ENCODE measurements at places on chromosomes 12 and 14.
A peak's percentile ranks its signal among the peaks of the same experiment; 100 is the strongest.

DNA sequence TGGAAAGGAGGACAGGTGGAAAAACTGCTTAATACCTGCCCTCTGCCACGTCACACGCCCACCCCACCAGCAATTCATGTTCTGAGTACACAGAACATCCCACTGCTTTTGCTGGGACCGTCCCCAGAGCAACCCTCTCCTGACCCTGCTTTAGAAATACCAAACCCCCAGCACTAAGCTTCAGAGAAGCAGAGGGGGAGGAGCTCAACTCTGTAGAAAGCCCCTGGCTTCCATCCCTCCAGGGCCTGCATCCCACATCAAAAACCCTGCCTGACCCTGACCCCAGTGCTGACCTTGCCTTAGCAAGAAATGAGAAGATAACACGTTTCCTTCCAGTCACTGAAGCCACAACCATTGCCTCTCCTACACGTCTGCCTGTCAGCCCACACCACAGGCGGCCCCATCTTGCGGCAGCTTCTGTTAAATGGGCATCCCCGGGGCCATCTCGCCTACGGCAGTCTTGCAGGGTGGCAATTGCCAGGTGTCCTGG lies 19.7 kb downstream of the VDR start:
- no peak for DNase-seq

DNA sequence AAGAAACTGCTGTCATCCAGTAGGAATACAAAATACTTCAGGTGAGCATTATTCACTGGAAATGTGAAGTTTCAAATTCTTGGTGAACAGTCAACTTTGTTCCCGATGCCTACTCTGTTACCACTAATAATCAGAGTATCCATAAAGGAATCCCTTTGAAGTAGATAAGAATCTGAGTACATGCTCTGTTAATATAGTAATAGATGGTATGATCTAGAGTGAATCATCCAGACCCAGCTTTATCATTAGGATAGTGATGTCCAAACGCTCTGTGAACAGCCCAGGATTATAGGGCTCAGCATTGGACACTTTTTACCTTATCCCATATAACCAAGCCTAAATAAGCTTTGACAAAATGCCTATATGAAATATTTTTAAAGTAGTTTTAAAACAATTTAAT lies 33.3 kb downstream of the PPP2R3C start:
- no peak for DNase-seq

DNA sequence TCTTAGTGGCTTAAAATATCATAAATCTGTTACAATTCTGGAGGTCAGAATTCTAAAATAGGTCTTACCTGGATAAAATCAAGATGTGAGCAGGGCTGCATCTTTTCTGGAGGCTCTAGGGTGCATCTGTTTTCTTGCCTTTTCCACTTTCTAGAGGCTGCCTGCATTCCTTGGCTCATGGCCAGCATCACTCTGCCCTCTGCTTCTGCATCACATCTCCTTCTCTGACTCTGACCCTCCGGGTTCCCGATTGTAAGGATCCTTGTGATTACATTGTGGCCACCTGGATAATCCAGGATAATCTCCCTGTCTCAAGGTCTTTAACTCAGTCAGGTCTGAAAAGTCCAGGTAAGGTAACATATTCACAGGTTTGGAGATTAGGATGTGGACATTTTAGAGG lies 11.0 kb upstream of the BMP4 start:
- no peak for DNase-seq

DNA sequence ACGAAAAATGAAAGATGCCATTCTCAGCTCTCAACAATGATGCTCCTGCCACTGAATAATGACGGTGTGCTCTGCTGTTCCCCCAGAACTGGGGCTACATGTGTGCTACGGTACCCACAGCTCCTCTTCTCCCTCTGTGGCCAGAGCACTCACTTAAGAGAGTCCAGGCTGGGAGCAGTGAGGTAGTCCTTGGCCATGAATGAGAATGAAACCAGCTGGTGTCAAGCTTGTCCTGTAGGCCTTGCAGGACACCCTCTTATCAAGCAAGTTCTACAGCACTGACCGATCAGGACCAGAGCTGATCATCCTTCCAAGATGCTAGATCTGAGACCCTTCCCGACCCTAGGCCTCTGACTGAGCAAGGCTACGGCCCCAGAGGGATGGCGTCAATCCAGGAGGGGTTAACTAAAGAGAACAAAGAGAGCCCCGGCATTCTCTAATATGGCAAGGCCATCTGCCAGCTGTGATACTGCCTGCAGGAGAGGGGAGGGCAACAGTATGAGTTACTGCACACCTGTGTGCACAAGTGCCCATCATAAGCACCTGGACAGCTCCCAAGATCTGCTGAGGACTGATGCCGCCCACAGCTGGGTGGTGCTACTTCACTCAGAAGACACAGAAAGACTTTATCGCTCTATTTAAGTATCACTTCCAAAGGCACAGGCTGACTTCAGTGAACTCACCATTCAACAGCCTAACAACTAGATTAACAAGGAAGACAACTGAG lies 30.5 kb downstream of the APPL2 start:
- DNase-seq = no peak

- no peak for DNase-seq
These were observed 67.7 kb upstream of the HIF1A start for GRCh38 chr14:61627612-61628011.

DNA sequence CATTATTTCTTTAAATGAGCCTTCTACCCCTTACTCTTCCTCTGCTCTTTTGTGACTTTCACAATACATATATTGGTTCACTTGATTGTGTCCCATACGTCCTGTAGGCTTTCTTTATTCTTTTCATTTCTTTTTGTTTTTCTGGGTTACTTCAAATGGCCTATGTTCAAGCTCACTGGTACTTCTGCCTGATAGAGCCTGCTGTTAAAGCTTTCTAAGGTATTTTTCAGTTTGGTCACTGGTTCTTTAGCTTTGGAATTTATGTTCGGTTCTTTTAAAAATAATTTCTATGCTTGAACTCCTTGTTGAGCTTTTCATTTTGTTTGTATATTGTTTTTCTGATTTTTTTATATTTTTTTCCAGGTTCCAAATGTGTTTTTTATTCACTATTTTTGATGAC lies 81.9 kb downstream of the E2F7 start:
- DNase-seq = no peak

DNA sequence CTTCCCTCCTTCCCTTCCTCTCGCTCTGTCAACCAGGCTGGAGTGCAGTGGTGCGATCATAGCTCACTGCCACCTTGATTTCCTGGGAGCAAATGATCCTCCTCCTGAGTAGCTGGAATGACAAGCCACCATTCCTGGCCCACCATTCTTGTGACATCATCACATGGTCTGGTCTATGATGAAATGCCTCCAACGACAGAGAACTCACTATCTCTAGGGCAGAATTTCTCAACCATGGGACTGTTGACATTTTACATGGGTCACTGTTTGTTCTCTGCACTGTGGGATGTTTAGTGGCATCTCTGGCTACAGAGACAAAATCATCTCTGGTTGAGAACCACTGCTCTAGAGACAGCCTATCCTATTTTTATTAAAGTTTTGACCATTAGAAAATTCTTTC lies 9.7 kb downstream of the VRK1 start:
- DNase-seq = peak; percentile 50

DNA sequence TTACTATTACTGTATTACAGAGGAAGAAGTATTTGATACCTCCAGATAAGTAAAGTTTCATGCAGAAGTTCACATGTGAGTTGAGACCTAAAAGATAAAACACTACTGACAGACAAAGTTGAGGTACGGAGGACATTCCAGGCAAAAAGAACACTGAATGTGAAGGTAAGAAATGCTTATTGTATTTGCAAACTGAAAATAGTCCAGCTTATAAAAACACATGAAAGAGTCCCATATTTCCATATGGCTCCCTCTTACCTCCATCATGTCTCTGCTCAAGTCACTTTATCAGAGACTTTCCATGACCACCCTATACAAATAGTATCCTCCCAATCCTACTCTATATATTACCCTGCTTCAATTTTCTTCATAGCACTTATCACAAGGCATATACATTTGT lies 35.8 kb downstream of the SENP1 start:
- DNase-seq = no peak

DNA sequence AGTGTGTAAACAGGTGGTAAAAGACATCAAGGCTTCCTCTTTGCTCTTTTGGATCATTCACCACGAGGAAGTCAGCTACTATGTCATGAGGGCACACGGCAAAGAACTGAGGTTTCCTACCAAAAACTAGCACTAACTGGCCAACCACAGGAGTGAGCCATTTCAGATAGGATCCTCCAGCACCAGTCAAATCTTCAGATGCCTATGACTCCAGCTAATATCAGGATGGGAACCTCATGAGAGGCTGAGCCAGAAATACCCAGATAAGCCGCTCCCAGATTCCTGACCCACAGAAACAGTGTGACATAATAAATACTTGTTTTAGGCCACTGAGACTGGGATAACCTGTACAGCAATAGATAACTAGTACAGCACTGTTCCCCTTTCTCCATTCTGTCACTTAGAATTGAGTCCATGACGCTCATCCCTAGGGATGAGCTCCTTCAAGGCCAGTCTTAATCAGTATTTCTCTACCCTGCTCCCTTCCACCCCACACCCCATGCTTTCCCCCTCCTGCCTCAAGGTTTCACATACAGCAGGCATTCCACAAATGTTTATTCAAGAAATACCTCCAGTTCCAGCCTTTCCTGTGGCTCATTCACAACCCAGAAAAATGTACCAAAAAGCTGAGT lies 68.4 kb downstream of the PPM1H start:
- DNase-seq = peak; percentile 69

DNA sequence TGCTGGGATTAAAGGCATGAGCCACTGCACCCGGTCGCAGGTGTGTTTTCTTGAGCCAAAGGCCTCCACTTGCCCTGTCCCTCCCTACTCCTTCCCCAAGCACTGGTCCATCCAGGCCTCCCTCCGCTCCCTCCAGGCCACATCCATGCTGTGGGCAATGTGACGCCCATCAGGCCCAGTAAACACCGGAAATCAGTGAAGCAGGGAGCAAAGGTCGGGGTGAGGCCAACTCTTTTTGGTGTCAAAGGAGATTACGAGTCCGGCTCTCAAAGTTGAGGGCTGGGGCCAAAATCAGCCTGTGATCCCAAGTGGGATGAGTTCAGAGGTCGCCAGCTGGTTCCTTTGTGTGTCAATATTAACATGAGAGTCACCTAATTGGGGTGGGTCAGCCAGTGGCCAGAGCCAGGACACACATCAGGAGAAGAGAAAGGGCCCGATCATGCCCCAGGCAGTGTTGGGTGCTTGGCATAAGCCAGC lies 195.7 kb downstream of the RBM19 start:
- DNase-seq = no peak

- no peak for DNase-seq
These were observed 5.6 kb downstream of the SLC11A2 start for GRCh38 chr12:51020448-51021182.

DNA sequence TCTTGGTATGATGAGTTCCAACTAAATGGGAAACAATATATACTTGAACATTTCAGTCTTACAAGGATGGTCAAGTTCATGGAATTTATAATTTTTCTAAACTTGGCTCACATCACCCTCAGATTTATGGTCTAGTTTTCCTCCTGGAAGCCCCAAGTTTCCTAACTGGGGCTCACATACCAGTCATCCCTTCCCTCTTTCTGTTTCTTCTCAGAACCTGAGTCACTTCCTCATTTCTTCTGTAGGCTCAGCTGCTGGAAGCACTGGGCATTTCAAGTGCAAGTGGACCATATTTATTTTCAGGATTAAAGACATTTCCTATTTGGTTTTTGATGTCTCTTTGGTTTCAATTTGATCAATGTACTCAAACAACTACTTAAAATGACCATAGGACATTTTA lies 55.4 kb downstream of the GRIP1 start:
- DNase-seq = no peak

GRCh38 chr12:105226219-105226618 lies 9.8 kb downstream of the APPL2 start:
- DNase-seq = peak; percentile 90

- DNase-seq = no peak
These were observed at the start of gene LBHD2 for GRCh38 chr14:103084021-103084919. TSS of gene LBHD2 (plus strand) at chr14:103084210. CDS start at chr14:103086013, 1,803 bp downstream.

DNA sequence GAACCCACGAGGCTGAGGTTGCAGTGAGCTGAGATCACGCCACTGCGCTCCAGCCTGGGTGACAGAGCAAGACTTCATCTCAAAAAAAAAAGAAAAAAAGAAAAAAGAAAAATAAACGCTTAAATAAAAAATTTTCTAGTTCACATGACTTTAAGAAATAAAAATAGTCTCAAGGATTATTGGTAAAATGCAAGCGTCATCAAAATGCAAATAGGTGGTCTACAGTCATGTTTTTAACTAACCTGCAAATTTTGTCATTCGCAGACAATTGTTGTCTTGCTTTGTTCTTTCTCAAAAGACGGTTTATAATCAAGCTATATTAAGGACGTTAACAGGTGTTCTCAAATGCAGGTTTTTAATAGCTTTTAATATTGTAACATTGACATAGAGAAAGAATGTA lies 22.4 kb downstream of the TXNRD1 start:
- DNase-seq = no peak

GRCh38 chr14:23057757-23058653 lies 685 bp upstream of the CDH24 start:
- DNase-seq = peak; percentile 86

DNA sequence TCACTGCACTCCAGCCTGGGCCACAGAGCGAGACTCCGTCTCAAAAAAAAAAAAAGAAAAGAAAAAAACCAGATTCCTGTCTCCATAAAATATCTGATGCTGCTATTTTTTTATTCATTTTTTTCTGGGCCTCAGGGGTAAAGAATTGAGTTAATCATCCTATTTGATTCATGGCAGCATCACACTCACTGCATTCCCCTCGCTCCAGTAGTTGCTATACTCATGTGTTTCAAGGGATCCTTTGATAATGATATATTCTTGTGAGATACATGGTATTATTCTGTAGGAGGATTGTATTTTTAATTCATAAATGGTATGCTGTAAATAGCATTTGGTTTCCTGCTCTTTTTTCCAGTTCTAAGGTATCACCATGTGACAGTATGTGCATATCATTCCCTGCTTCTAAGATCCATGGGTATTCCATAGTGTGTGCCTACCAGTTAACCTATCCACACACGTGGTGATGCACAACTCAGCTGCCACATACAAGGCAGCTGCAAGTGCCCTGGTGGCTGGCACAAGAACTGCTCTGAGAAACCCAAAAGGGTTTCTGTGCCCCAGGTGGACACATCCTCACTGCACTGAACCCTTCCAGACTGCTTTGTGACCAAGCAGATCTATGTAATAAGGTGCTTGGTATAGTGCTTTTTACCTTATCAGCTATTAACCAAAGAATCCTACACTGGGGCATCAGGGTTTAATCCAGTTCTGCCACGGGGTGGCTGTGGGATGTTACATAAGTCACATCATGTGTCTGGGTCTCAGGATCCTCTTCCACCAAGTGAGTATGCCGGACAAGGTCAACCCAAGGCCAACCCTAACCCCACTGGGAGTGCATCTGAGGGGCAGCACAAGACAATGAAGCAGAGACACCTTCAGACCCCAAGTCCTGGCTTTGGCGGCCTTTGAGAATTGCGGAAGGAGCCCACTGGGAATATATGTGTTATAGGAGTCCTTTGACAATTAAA lies 74.6 kb downstream of the ZFP36L1 start:
- no peak for DNase-seq

Data from fibroblast of pulmonary artery (primary cell).